ENCODE measurements at places on chromosomes 3 and 15.

- no peak for DNase-seq
Measured at GRCh38 chr3:164387236-164387635, 691.1 kb downstream of the SI start.

- no peak for DNase-seq
Measured at GRCh38 chr3:85254738-85255137, 295.9 kb downstream of the CADM2 start.

- DNase-seq, result no peak
Measured at GRCh38 chr3:16658004-16658924, 53.0 kb upstream of the DAZL start.

DNA sequence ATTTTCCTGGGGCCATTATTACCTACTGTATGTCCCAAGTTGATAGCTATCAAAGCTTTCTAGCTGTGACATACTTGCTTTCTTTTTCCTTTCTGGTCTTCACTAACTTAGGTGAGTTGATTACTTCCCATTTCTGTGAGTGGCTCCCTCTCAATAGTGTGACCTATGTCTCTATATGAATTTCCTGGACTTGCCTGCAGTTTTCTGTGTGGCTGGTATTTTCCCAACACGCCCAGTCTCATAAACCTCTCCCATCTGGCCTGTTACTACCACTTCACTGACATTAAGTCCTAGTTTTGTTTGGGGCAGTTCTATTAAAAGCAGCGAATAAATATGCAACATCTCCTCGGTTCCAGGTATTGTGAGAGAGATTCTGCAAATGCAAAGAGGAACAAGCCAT, 671.2 kb downstream of the SI start:
- no peak for DNase-seq

DNA sequence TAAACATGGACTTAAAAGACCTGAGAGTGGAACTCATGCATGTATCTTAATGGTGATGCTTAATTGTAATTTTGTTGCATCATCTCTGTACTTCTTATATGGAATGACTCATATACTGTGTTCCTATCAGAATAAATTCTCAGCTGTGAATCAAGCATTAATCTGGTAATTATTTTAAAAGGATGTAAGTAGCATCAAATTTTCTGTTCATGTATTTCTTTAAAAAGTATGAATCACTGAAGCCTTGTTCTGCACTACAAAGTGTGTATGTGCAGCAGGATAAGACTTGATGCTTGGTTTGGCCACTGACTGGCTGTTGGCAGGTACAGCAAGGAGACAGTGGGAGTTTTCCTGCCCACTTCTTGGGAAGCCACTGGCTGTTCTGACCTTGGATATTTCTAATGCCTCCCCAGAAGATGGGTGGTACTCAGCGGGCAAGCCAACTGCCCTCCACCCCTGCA, 123.9 kb downstream of the ANO10 start:
- DNase-seq, result no peak

GRCh38 chr15:80309769-80310384, 57.9 kb upstream of the CTXND1 start:
- no peak for DNase-seq

DNA sequence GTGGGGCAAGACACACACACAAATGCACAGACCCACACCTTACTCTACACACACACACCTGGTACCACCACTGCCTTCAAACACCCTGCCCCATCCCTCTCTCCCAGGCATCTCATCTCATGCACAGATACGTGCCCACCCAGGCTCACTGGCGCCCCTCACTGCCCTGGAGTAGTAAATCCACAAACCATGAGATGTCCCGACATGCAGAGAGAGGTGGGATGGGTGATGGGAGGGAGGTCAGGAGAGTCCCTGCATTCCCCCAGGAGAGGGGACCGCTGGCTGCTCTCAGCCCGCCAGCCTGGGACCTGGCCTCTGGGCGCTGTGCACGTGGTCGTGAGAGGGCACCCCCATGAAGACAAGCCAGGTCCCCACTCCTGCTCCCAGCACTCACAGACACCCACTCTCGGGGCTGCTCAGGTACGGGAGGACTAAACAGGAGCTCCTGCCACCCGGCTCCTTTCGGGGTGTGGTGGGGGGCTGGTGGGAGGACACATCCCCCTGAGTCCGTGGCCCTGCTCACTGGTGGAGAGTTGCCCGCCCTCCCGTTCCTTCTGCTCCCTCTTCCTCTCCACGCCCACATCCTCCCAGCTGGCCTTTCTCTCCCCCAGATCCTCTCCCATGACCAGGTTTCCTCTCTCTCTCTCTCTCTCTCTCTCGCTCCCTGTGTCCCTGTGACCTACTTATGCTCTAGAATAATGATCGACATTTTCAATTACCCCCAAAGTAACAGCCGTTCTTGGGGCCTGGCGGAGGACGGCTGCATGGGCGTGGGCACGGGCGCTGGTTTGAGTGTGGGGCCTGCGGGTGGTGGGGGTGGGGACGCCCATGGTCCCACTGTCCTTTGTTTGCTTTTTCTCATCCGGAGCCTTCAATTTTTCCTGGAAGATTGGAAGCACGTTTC, 18.9 kb upstream of the CSPG4 start:
- DNase-seq, result no peak

GRCh38 chr3:171687581-171687980, 122.7 kb downstream of the PLD1 start:
- DNase-seq, result no peak

DNA sequence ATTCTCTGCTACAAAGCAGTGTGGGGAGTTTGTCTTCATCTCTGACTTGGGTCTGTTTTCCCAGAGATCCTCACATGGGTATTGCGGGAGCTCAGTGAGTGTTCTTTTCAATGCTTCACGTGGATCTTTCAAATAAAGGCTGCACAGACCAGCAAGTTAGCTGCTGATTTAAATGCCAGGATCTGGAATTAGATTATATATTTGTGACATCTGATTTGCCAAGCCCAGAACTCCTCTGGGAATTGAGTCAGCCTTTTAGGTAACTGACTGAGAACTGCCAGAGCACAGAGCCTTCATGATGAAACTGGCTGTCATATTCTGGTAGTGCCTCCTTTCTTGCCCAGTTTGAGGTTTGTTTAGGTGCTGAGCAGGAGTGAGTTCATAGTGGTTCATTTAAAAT, 14.7 kb downstream of the EDEM1 start:
- no peak for DNase-seq

DNA sequence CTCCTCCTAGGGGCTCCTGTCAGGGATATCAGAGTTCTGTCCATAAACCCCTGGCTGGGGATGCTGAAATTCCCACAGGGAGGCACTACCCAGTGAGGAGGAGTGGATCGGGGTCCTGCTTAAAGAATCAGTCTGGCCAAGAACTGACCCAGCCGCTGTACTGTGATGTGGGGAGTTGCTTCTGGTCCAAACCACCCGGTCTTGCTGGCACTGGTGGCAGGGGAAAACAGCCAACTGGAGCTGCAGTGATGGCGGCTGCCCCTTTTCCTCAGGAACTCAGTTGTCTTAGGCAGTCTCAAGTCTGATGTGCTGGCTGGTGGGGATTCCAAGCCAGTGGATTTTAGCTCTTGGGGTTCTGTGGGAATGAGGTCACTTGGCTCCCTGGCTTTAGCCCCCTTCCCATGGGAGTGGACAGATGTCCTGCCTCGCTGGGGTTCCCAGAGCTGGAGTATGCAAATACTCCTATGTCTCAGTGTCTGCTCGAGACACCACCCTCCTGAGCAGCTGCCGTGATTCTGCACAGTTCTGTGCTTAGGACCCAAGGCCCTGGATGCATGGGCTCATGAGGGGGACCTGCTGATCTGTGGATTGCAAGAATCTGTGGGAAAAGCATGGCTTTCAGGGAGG, 97.1 kb downstream of the SLC25A26 start:
- no peak for DNase-seq

- no peak for DNase-seq
Measured at GRCh38 chr15:86278586-86278985, 198.9 kb downstream of the AGBL1 start.

DNA sequence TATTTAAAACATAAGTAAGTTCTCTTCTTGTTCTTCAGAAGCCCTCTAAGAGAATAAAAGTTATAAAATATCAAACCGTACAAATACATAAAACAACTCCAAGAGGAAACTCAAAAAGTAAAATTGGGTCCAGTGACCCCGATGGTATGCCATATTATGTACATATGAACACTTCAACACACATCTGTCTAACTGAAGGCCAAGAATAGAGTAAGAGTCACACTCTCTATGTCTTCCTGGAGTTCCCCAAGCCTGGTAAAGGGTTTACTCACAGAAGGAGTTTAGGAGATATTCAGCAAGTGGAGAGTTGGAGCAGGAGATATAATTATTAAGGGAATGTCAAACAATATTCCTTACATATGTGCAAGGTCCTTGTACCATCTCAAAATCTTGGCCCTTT, 101.3 kb upstream of the EIF1B start:
- no peak for DNase-seq

DNA sequence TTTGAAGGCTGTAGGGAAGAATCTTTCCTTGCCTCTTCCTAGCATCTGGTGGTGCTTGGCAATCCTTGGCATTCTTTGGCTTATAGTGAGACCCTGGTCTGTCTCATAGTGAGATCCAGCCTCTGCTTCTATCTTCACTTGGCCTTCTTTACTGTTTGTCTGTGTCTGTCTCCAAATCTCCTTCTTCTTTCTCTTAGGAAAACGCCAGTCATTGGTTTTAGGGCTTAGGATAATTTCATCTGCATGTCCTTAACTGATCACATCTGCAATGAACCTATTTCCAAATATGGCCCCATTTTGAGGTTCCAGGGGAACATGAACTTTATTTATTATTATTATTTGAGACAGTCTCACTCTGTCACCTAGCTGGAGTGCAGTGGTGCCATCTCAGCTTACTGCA, 25.8 kb downstream of the KAT2B start:
- DNase-seq, result no peak

GRCh38 chr3:41846850-41847249, 115.1 kb downstream of the ULK4 start:
- DNase-seq, result no peak

DNA sequence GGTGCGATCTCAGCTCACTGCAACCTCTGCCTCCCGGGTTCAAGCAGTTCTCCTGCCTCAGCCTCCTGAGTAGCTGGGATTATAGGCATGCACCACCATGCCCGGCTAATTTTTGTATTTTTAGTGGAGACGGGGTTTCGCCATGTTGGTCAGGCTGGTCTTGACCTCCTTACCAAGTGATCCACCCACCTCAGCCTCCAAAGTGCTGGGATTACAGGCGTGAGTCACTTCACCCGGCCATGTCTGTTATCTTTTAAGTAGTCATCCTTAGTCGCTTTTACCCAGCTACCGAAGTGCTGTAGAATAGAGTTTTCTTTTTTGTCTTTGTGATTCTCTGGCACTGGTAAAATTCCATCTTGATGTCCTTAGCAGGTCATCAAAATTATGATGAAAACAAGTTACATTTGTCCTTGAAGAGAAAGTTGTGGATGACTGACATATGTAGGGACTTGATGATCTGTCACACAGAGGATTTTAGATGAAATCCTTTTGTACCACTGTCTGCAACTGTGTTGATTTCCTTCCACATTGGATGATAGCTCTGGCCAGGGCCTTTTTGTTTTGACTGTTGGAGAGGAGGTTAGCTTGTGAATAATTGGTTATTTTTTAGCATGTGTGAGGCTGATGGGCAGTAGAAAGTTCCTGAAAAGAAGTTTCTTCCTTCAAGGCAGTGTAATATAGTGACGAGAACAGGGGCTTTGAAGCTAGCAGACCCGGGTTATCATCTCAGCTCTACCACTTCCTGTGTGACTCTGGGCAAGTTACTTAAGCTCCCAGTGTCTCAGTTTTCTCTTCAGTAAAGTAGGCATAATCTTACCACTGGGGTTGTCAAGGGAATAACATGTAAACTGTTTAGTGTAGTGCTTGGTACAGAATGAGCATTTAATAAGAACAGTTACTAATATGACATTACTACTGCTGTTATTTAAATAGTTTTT, 18.8 kb downstream of the ATG7 start:
- no peak for DNase-seq

GRCh38 chr3:46573701-46574100, 7.6 kb upstream of the LRRC2 start:
- no peak for DNase-seq

DNA sequence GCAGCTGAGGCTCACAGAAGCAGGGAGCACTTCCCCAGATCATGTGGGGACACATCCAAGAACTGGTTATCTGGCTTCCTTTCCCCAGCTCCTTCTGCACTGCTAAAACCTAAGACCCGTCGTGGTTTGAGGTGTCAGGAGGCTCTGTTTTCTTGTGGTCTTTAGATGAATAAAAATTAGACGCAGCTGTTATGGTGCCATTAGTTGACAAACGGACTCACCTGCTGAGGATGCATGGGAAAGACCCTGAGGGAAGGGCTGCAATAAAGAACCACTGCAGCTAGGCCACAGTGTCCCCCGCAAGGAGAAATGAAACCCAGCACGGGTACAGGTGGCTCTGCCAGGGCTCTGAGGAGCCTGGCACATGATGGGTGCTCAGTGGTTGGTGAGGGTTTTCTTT, 99.4 kb downstream of the IQSEC1 start:
- no peak for DNase-seq

DNA sequence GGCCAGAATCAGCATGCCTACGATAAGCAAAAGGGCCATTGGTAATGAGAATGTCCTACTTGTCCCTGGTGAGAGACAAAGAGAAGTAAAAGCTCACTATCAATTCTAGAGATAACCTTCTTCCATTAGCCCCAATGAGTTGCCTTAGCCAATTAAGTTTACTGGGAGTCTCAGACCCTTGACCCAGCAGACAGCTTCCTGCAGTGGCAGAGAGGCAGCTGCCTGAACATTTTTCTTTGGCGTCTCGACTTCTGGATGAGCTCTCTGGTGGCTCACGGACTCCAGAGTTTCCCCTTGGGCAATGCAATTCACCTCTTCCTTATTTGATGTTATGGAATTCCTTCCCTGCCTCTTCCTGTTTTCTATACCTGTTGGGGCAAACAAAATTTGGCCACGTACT, 1034.4 kb downstream of the NAALADL2 start:
- no peak for DNase-seq

GRCh38 chr15:63461230-63461985, 43.0 kb upstream of the USP3 start:
- DNase-seq, result no peak

DNA sequence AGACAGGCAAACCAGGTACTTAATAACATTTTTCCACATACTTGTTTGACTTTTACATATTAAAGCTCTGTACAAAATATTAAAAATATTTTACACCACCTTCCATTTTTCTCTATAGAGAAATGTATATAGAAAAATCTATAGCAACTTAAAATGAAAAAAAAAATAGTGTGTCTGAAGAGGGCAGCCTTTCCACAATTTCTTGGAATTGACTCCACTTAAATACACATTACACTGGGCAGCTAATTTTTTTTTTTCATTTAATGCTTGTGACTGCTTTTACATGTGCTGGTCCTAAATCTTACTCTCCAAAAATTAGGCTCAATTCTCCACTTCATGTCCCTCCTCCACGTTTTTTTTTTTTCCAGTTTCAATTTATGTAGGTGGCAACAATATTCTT, 427.0 kb upstream of the RBMS3 start:
- no peak for DNase-seq

- DNase-seq, result no peak
Measured at GRCh38 chr15:42056934-42057798, 36.3 kb upstream of the PLA2G4E start.
